Stimulated activated CD8-positive, alpha-beta memory T cell treated with anti-CD3 and anti-CD28 coated beads, Interleukin-7, amount 100 ng/mL, for 4 hours (primary cell): ENCODE measurements at places on chromosomes 6 and 20.
A peak's percentile ranks its signal among the peaks of the same experiment; 100 is the strongest.

GRCh38 chr6:44804546-44805159, 417.1 kb downstream of the CDC5L start:
- DNase-seq, result no peak

GRCh38 chr6:47165918-47166317, 123.8 kb upstream of the ADGRF1 start:
- no peak for DNase-seq

DNA sequence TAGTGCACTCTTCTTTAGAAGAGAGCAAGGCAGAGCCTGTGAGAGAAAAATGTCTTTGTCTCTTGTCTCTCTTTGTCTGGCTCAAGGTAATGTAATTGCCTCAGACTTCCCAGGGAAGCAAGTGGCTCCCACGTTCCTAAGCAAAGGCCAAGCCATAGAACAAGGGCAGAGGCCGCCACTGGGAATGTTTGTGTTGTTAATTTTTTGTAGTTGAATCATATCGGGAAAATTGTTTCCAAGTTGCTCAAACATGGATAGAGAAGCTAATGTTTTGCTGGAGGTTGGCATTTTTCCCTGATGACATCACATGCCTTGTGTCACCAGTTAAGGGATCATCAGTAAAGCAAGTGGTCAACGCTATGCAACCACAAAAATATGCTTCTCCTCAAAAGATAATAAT, 211.5 kb upstream of the FOXA2 start:
- DNase-seq, result no peak

GRCh38 chr6:24979176-24979575, 43.4 kb upstream of the RIPOR2 start:
- no peak for DNase-seq

- DNase-seq, result no peak
These were observed 30.4 kb downstream of the ZC3H12D start for GRCh38 chr6:149454346-149454848.

GRCh38 chr20:57495978-57496377, 29.0 kb downstream of the CTCFL start:
- DNase-seq, result no peak

DNA sequence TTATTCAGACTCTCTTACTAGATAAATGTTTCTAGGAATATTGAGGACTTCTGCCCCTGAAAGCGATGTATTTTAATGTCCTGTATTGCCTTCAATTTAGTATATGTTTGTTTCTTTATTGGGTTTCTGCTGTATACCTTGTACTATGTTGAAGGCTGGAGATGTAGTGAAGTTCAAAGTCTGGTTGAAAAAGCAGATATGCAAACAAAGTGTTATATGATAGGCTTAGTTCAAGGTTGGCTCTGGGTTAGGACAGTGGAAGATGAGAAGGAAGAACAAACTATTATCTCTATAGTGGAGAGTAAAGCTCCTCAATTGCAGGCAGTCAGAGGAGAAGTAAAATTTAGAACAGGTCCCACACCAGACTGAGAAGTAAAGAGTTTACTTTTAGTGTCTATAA, 36.3 kb upstream of the ADGRG6 start:
- DNase-seq, result no peak

GRCh38 chr20:62161347-62161746, 17.8 kb downstream of the SS18L1 start:
- DNase-seq, result no peak

DNA sequence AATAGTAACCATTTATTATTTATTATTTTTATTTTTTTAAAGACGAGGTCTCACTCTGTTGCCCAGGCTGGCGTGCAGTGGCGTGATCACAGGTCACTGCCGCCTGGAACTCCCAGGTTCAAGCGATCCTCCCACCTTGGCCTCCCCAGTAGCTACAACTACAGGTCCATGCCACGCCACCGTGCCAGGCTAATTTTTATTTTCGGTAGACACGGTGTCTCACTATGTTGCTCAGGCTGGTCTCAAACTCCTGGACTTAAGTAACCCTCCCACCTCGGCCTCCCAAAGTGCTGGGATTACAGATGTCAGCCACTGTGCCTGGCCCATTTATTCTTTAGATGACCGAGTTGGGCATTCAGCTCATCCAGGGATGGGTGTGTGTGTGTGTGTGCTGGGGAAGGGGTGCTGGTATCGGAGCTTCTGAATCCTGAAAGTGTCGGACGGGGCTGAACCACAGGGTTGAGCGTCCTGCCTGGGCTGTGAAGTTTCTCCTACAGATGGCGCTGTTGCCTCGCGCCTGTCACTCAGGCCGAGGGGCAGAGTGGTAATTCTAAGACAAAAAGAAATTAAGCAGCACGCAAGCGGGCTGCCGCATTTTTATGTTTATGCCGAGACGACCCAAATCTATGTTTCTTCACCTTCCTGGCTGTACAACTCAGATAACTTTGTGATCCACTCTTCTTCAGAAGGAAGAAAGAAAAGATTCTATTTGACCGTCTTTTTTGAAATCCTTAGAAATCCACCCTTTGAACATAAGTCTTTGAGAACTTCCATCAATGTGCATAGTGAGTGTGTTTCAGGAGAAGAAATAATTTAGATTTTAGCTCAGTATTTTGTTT, 252.8 kb downstream of the CDH26 start:
- peak; percentile 27 for DNase-seq

DNA sequence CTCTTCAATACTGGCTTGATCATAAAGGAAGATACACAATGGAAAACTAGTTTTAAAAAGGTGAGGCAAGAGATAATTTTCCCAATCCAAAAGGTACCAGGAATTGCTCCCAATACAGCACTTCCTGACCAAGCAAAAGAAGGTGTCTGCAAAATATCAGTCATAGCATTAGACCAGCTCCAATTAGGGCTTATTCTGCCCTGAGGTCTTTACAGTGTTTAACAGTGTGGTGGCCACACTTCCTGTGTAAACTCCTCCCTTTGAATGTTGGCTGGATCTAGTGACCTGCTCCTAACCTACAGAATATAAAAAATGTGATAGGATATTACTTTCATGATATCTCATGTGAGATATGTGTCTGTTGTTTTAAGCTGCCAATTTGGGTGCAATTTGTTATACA, 57.1 kb upstream of the BTN3A2 start:
- DNase-seq, result no peak

DNA sequence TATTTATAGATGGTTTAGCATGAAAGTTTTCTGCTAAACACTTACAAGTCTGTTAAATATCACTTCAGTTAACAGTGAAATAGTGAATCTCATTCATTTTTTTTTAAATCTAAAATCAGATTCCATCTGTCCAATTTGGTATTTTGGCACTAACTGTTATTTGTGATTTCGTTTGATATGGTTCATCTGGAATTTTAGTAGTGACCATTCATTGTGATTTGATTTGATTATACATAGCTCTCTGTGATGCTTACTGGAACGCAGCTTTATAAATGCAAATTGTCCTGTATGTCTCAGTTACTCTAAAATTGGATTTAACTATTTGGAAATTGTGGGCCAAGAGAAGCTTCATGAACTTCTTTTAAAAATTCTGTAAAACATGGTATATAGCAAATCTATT, 571.5 kb downstream of the EYS start:
- no peak for DNase-seq

DNA sequence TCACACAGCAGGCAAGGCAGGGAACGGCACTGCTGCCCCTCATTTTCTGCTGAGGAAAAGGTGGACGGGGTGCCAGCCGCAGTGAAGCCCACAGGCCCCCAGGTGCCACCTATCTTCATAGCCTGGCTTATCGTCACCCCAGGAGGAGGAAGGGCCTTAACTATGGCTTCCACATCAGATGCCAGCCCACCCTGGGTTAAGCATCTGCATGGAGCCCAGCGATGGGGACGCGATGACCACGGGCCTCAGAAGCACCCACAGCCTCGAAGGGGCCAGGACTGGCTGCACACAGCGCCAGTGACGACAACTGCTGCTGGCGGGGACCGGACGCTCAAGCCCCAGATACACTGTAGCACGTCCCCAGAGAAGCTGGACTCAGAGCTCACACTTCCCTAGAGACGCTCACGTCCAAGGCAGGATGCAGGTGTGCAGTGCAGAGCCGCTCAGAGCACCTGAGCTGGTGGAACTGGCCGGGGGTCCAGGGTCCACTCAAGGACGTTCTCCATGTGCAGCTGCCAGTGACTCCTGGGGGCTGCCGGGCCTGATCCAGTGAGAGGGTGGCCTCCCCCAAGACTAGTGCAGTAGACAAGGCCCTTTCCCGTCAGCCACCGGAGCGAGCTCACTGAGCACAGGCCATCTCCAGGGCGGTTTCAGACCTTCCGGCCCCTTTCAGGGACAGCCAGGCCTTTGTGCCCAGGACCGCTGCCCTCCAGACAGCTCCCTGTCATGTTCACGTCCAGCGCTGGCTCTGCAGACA, 83.0 kb downstream of the YTHDF1 start:
- DNase-seq, result no peak

DNA sequence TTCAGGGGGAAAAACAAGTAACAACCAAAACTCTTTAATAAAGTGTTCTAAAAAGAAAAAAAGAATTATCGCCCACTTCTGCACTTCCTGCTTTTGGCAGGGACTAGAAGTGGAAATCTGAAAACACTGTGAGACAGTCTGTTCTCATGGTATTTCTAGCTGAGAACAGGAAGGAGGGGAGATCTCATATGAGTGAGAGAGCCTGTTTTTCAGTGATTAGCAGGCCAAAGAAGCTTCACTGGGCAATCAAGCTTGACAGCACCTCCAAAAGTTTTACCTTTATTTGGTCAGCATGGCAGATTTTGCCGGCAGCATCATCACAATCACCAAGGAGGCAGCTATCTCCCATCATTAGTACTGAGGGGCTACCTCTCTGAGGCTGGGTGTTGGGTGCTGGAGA, 79.5 kb upstream of the ATXN1 start:
- DNase-seq, result no peak

DNA sequence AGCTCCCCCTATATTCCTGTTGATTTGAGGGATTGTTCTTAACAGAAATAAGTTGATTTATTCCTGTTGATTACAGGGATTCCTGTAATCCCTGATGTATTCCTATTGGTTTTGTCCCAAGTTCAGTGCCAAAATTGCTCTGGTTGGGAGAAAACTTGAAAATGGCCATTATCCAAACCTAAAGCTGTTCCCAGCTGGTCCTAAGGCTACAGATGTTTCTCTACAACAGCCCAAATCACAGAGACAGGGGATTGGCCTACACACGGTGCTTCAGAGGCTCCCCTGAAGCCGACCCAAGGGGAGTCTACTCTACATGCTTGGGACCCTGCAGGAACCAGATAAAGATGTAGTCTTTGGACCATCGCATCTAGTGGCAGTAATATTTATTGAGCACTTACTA, 99.0 kb upstream of the AKAP12 start:
- DNase-seq, result no peak

GRCh38 chr20:20641783-20642182, 70.7 kb downstream of the RALGAPA2 start:
- no peak for DNase-seq

- DNase-seq, result no peak
These were observed 11.7 kb upstream of the HLA-DRA start for GRCh38 chr6:32427934-32428474.

- no peak for DNase-seq
These were observed at the start of gene IL20RA for GRCh38 chr6:137044366-137045221. TSS of gene IL20RA (minus strand) at chr6:137044965. CDS start at chr6:137044728, 237 bp downstream.

- no peak for DNase-seq
These were observed 103.4 kb downstream of the MRPL14 start for GRCh38 chr6:44023586-44024454.

GRCh38 chr20:57828696-57829095, 118.9 kb upstream of the PMEPA1 start:
- no peak for DNase-seq

DNA sequence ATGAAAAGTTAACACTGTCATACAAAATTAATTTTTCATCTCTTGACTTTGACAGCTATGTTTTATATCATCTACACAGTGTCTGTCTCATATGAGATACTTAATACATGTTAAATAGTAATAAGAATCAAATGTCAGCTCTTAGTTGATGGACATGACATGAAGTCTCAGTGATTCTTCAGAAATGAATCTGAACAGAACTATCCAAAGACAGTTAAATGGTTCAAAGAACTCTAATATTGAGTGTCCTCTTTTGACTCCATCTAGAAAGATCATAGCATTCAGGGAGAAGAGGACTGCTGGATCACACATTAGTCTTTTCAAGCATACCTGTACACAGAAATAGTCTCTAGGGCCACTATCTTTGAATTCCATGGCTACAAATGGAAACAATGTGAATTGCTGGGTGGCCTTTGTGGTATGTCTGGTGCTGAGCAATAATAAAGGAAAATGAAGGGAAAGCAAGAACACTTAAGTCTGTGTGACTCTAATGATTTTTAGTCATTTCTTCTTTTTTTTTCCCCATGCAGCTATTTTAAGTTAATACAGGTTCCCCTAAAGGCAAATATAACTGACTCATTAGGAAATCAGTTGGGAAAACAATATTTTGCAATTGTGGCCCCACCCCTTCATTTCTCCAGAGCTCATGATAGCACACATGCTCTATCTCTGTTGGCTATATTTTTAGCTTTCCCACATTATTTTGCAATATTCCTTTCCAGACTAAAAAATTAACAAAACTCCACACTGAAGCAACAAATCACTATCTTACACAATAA, 367.5 kb downstream of the GRIK2 start:
- DNase-seq, result no peak

GRCh38 chr20:61912665-61913422, 152.8 kb downstream of the TAF4 start:
- no peak for DNase-seq

DNA sequence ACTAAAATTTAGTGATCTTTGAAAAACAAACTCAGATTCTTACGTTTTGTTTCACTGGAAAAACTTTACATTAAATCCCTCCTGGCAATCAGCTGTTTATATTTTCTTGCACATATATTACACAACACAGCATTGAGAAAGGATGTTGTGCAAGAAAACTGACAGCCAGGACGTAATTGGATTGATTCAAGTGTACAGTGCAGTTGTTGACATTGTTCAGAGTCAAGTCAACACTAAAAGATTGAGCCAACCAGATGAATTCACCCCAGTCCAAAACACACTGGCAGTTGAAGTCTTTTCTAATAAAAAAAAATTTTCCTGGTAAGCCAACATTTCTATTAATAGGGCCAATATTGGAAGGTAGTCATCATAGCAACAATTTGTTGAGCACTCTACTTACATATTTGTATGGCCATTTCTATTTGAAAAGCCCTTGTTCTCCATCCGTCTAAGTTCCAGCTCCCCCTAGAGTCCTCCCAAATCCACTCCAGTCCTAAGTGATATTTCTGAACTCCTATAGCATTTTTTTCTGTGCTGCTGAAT, 20.9 kb upstream of the VNN1 start:
- DNase-seq, result no peak

- no peak for DNase-seq
These were observed 133.9 kb downstream of the ZDHHC14 start for GRCh38 chr6:157514659-157515496.
